ENCODE measurements at places on chromosomes 7 and 10. TPM values are rescaled to one million over a fixed set of nuclear protein-coding genes. Genes with fewer than 3 reads are reported as not detected.

DNA sequence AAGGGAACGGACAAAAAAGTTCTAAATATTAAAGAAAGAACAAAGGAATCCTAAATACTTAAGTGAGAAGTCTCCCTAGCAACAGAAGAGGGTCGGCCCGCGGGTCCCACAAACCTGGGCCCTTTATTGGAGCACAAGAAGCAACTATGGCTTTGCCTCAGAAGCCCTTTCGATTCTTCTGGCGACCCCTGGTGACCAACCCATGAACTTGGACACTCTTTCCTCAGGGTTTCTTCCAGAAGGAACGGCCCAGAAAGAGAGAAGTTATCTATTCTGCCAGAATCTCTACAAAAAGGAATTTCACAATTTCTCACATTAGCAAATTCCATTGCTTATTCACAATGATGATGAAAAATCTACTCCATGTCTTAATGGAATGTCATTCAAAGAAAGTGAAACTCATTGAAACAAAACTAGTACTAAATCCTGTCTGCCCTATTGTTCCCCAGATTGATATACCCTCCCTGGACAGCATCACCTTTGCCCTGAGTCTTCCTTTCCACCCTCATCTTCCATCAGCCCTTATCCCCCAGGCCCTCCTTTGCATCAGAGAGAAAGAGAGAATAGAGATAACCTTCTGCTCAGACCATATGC is 43.7 kb downstream of the CPVL start:
- DNase-seq: peak; percentile 75

- DNase-seq: no peak
Measured at GRCh38 chr7:71636329-71636728, 504.4 kb downstream of the GALNT17 start.

GRCh38 chr7:147916573-147916972 is 674.0 kb upstream of the C7orf33 start:
- no peak for DNase-seq

SCIN gene
- total RNA-seq: 8.2 TPM

GRM3 gene
- not detected for total RNA-seq
